ENCODE measurements at places on chromosomes 12 and 14.

GRCh38 chr14:63854330-63854729, 1.5 kb downstream of the SYNE2 start:
- peak overlapping the region; percentile 86 for H3K27ac ChIP-seq
- no peaks in the 10 kb centered on the region for H3K27me3 ChIP-seq
- peak overlapping the region; percentile 89 for H3K4me3 ChIP-seq
- DNase-seq: no peak

- no peaks in the 10 kb centered on the region for H3K4me1 ChIP-seq
- no peak overlapping the region for H3K27ac ChIP-seq
- no peak for DNase-seq
- peaks cover 4% of the 10 kb centered on the region for H3K36me3 ChIP-seq
- H3K27me3 ChIP-seq: no peaks in the 10 kb centered on the region
Measured at GRCh38 chr12:91846466-91847055, 299.1 kb downstream of the BTG1 start.

DNA sequence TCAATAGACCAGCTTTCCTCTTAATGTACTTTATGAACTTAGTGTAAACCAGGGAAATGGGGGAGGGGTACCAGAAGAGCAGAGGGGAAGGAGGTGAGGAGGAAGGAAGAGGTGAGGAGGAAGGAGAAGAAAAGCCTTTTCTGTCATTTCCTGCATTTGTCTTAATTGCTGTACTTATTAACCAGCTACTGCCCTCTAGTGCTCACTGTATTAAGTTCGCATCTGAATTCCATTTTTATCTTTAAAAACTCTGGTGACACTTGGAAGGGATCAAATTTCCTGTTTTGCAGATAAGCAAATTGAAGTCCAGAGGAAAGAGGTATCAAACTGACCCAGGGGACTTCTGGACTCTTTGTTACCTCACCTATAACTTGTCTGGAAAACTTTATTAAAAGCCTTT, 22.2 kb downstream of the MANSC1 start:
- peak; percentile 66 for DNase-seq
- no peak overlapping the region for H3K27ac ChIP-seq
- H3K4me3 ChIP-seq: no peak overlapping the region

- no peak overlapping the region for H3K4me3 ChIP-seq
- peaks cover 31% of the 10 kb centered on the region for H3K4me1 ChIP-seq
- peak; percentile 82 for DNase-seq
- no peak overlapping the region for H3K27ac ChIP-seq
- no peaks in the 10 kb centered on the region for H3K36me3 ChIP-seq
Measured at GRCh38 chr14:97178781-97179180, 381.6 kb downstream of the VRK1 start.

- no peak overlapping the region for H3K4me3 ChIP-seq
- H3K4me1 ChIP-seq: peaks cover 4% of the 10 kb centered on the region
- peak; percentile 22 for DNase-seq
- no peak overlapping the region for H3K27ac ChIP-seq
- H3K27me3 ChIP-seq: peaks cover 8% of the 10 kb centered on the region
Measured at GRCh38 chr12:2248901-2249381, 196.2 kb downstream of the CACNA1C start.

- H3K4me3 ChIP-seq: no peak overlapping the region
- peaks cover 5% of the 10 kb centered on the region for H3K4me1 ChIP-seq
- H3K27ac ChIP-seq: no peak overlapping the region
- H3K36me3 ChIP-seq: no peaks in the 10 kb centered on the region
- DNase-seq: peak; percentile 37
Measured at GRCh38 chr14:38042322-38042721, 165.4 kb upstream of the SSTR1 start.

DNA sequence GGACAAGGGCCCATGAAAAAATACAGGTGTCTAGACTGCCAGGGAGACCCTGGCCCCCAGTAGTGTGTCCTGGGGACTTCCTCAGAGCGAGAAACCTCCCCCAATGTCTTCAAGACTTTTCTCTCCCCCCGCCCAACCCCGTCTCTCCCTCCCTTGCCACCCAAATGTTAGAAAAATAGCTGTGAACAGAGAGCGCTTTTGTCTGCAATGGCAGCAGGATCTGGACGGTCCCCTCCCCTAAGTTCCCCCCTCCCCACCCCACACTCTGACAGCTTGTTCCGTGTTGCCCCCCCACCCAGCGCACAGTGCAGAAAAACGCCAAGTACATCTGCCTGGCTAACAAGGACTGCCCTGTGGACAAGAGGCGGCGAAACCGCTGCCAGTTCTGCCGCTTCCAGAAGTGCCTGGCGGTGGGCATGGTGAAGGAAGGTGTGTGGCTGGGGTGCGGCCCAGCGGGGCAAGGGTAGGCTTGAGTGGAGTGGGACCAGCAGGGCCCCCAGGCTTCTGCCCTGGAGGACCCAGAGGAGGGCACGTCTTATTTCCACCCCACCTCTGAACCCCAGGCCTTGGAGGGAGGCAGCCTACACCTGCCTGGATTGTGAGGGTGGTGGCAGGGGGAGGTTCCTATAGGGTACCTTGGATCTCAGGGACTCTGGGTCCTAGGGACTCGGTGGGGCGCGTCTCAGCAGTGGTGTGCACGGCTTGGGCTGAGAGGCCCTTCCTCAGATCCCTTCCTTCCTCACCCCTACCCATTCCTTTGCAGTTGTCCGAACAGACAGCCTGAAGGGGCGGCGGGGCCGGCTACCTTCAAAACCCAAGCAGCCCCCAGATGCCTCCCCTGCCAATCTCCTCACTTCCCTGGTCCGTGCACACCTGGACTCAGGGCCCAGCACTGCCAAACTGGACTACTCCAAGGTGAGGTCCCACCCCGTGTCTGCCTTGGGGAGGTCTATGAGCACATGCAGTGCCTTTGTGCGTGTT, 4.8 kb downstream of the NR4A1 start:
- no peak overlapping the region for H3K27ac ChIP-seq
- H3K27me3 ChIP-seq: no peaks in the 10 kb centered on the region
- H3K4me1 ChIP-seq: peaks cover 6% of the 10 kb centered on the region

GRCh38 chr12:22682663-22683062, 57.7 kb downstream of the ETNK1 start:
- H3K36me3 ChIP-seq: peaks cover 32% of the 10 kb centered on the region
- no peak for DNase-seq
- no peaks in the 10 kb centered on the region for H3K4me1 ChIP-seq
- no peaks in the 10 kb centered on the region for H3K27me3 ChIP-seq
- H3K4me3 ChIP-seq: no peak overlapping the region
- H3K27ac ChIP-seq: no peak overlapping the region

GRCh38 chr12:5264006-5264405, 167.9 kb upstream of the NTF3 start:
- peaks cover 7% of the 10 kb centered on the region for H3K36me3 ChIP-seq
- H3K27me3 ChIP-seq: no peaks in the 10 kb centered on the region
- no peak overlapping the region for H3K4me3 ChIP-seq
- H3K4me1 ChIP-seq: no peaks in the 10 kb centered on the region
- DNase-seq: no peak

DNA sequence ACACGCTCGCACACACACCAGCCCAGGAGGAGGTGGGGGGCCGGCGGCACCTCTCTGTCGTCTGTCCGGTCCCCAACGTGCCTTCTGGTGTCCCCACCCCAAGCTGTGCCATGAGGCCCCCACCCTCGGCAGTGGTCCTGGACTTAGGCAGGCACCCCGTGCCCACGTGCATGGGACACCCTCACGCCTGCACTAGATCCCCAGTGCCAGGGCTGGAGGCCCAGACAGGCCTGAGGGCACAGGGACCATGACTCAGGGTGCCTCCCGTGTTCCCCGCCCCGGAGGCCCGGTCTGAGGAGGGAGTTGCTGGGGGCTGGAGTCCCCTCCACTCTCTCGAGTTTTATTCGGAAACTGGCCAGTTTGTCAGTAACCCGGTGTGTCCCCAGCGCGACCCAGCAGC, 38.8 kb downstream of the LRCOL1 start:
- no peak overlapping the region for H3K27ac ChIP-seq
- no peaks in the 10 kb centered on the region for H3K27me3 ChIP-seq
- no peaks in the 10 kb centered on the region for H3K4me1 ChIP-seq
- peaks cover 25% of the 10 kb centered on the region for H3K36me3 ChIP-seq

DNA sequence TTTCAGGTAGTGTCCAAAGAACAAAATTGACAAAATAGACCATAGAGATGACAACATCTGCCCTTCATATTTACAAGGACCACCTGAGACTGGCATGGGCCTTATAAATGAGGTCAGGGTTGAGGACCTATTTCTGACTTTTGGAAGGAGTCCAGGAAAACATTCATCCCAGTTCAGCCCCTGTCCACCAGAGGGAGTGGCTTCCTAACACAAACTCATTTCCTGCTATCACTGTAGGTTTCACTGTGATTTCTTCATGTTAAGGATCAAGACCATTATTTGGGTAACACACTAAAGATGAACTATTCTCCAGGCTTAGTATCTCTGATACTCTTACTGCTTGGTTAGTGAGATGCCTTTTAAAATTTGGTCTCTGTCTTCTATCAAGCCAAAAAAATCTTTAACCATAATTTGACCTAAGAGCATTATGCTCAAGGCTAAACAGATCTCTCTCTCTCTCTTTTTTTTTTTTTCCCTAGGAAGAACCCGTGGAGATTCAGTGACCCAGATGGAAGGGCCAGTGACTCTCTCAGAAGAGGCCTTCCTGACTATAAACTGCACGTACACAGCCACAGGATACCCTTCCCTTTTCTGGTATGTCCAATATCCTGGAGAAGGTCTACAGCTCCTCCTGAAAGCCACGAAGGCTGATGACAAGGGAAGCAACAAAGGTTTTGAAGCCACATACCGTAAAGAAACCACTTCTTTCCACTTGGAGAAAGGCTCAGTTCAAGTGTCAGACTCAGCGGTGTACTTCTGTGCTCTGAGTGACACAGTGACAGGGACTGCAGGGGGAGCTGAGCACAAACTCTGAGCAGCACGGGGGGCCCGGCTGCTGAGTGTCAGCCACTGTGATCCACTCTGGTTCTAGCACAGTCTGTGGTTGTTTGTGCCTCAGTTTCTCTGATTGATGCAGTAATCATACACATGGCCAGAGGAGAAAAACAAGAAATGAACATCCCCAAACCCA, 267.6 kb upstream of the OR4E1 start:
- no peaks in the 10 kb centered on the region for H3K4me1 ChIP-seq
- DNase-seq: peak; percentile 52

DNA sequence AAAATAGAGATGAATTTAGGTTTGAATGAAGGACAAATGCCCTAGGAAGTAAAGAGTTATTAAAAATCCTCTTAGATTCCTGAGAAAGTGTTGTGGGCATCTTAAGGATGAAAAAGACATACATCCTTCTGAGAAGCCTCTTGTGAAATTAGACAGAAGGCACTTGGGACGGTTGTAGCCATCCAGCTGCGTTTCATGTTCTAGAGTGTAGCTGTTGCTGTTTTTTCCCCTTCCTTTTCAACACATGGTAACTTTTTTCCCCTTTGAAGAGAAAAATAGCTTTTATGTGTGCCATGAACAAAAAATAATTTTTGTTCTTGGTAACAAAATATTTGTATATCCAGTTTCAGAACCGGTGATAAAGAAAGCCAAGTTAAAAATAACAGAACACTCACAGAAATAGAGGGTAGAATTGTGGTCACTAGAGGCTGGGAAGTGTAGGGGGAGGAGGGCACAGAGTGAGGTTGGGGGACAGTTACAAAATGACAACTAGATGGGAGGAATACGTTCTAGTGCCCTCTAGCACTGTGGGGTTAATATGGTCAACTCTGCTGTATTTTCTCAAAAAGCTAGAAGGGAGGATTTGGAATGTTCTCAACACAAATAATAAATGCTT, 58.4 kb downstream of the PTHLH start:
- DNase-seq: no peak
- no peak overlapping the region for H3K27ac ChIP-seq
- H3K4me1 ChIP-seq: no peaks in the 10 kb centered on the region
- no peaks in the 10 kb centered on the region for H3K36me3 ChIP-seq
- H3K27me3 ChIP-seq: no peaks in the 10 kb centered on the region

GRCh38 chr14:25588751-25589150, 538.8 kb upstream of the STXBP6 start:
- no peak overlapping the region for H3K27ac ChIP-seq
- H3K36me3 ChIP-seq: no peaks in the 10 kb centered on the region
- DNase-seq: no peak
- H3K4me1 ChIP-seq: no peaks in the 10 kb centered on the region

DNA sequence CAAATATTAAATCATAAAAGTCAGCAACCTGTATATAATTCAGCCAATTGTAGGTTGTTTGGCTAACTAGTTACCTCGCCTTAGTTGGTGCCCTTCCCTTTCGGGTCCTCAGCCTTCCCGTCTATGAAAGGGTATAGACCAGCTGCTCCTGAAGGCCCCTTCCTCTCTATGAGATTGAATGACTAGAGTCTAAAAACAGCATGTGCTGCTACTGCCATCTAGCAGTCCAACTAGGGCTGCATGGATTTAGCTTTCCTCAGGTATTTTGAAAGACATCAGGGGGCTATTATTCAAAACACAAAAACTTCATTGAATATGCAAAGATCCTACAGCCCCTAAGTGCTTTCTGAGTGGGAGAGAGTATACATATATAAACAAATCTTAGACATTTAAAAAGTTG, 37.0 kb upstream of the TMEM263 start:
- peaks cover 6% of the 10 kb centered on the region for H3K36me3 ChIP-seq
- no peak overlapping the region for H3K27ac ChIP-seq
- H3K27me3 ChIP-seq: peaks cover 12% of the 10 kb centered on the region
- peak; percentile 17 for DNase-seq
- H3K4me3 ChIP-seq: no peak overlapping the region

DNA sequence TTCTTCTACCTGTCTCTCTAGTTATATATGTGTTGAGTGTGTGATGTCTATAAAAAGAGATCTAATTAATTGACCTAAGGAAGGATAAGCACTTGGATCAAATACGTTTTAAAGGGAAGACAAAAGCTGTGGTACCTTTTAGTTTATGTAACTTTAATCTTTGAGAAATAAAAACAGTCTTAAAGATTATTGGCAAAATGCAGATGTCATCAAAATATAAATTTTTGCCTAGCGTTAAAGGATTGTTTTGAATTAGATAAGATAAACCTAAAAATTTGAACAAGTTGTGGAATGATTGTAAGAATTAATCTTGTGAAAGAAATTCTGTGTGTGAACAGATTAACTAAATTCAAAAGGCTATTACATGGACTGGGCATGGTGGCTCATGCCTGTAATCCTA, 42.9 kb downstream of the C12orf56 start:
- no peaks in the 10 kb centered on the region for H3K4me1 ChIP-seq
- H3K4me3 ChIP-seq: no peak overlapping the region
- DNase-seq: no peak
- no peaks in the 10 kb centered on the region for H3K27me3 ChIP-seq
- no peaks in the 10 kb centered on the region for H3K36me3 ChIP-seq

DNA sequence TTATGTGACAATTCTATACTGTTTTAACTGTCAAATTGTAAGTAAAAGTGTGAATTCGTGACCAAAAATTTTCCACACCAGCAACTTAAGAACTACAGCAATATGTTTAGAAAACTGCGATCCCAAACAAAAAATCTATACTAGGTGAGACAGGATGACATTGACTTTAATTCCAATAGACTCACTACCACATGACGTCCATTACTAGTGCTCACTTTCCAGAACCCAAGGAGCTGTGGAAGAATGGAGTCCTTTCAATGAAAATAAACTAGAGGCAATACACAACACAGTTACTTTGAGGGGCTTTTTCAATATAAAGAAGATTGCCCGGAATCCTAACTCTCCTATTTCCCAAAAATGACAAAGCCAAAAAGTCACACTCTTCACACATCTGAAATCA, 1.4 kb downstream of the EPS8 start:
- H3K4me1 ChIP-seq: peaks cover 33% of the 10 kb centered on the region
- H3K4me3 ChIP-seq: peak overlapping the region; percentile 85
- peak; percentile 20 for DNase-seq
- no peaks in the 10 kb centered on the region for H3K36me3 ChIP-seq
- H3K27ac ChIP-seq: peak overlapping the region; percentile 91
